ENCODE measurements at places on chromosomes 16 and 17.

DNA sequence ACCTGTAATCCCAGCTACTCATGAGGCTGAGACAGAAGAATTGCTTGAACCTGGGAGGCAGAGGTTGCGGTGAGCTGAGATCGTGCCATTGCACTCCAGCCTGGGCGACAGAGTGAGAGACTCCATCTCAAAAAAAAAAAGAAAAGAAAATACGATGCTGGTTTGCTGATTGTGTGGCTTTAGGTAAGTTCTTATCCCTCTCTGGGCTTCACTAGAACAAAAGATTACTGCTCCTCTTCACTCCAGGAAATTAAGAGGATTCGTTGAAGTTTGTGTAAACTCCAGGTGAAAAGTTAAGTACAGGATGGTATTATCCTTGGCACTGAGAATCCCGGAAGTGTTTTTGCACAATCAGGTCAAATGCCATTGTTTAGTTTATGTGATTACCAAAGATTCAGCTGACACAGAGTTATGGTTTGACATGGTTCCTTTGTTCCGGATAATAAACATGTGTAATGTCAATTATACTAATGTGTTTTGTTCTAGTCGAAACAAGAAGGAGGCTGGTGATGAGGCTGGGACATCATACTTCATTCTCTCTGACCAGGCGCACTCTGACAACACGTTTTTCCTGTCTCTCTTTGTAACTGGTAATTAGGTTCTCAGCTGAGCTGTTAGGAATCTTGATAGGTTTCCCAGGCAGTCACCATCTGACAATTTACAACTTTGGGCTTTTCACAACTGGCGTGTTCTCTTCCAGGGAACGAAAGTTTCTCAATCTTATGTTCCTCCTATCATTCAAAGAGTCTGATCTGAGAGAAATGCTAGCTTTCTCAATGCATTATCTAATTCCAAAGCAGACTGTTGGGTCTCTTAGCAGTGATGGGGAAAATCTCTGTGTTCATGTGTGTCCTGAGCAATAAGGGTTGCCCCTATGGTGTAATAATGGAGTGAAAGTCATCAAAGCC is 10.8 kb upstream of the TAOK1 start:
- DNase-seq = peak; percentile 19

- DNase-seq = no peak
These were observed 20.5 kb upstream of the SPACA3 start for GRCh38 chr17:32971171-32971570.

GRCh38 chr16:75218256-75219076 is at the start of gene CTRB1:
TSS of gene CTRB1 (plus strand) at chr16:75218988. CDS start at chr16:75219008, 20 bp downstream.
- no peak for DNase-seq

- no peak for DNase-seq
These were observed 44.9 kb downstream of the ABCA5 start for GRCh38 chr17:69282002-69282401.

DNA sequence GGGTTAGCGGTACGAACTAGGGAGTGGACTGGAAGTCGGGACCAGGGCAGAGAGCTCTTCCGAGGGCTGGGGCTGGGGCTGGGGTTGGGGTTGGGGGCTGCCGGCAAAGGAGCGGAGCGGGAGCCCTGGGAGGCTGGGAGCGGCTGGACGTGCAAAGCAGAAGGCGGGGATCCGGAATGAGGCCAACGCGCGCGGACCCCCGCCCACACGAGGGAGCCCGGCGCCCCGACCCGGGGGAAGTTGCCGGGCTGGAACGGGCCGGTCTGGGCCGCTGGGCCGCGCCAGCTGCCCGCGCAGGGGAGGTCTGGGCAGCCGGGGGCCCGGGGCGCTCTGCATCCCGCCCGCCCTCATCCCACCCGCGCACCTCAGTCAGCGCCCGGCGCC is 323 bp downstream of the ST3GAL2 start:
- no peak for DNase-seq

- DNase-seq = no peak
These were observed 1.6 kb upstream of the IGFALS start for GRCh38 chr16:1794908-1795666.

DNA sequence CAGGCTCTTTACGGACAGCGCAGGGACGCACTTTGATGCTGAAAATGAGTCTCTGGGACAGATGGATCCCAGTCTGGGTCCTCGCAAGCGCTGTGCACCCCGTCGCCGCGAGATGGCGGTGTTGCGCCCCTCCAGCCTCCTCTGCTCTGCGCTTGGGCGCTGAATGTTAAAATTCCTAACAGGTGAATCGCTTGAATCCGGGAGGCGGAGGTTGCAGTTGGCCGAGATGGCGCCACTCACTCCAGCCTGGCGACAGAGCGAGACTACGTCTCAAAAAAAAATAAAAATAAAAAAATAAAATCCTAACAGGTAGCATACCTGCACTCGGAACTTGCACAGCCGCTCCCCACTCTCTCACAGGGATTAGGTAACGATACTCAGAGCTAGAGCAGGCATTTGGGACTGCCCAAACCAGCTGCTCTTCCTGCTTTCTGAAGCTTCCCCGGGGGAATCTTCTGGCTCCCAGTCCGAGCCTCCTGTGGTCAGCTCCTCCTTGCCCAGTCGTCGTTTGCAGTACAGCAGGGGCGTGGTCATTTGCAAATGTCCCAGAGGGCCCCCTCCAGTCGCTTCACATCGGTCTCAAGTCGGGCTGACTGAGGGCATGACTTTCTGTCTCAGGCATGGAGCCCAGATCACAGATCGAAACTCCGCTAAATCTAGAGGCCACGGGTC is 26.2 kb upstream of the OSGIN1 start:
- DNase-seq = peak; percentile 50

DNA sequence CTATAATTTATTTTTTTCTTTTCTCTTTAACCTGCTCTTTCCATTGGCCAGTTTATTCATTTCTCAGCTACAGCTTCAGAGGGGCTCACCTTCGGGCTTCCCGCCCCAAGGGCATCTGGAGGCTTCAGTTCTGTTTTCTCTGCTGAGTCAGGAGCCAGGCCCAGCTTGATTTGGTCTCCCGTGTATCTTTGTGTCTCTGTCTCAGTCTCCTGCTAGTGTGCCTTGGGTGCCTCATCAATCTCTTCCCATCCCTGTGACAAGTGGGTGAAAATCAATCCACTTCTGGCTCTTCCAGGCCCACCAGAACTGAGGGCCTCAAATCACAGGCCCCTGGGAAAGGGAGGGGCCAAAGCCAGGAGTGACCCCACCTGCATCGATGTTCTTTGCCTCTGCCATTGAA is 72.1 kb downstream of the CCDC182 start:
- DNase-seq = no peak

DNA sequence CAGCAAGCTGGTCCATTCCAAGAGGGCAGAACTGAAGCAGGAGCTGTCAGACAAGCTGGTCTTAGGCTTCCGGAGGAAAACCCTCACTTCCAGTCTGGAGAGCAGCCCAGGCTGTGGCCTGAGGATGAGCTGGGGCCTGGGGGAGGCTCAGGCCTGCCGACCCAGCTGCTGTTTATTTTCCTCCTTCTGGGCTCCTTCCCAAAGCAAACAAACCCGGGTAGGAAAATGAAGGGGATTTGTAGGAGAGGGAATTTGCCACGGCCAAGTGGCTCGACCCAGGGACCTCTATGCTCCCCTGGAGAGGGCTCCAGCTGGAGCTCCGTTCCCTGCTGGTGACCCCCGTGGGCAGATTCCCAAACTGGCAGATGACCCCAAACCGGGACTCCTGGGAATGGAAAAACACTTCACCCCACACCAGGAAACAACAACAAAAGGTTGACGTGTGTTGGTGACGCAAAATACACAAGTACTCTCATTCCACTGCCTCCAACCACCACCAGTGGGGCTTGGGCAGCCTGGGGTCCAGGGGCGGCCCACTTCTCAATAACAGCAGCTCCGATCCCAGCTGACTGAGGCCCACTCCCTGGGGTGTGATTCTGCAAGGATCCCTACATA is 8.8 kb downstream of the JUP start:
- DNase-seq = no peak

GRCh38 chr16:11258553-11259492 is 2.8 kb upstream of the SOCS1 start:
- no peak for DNase-seq

- DNase-seq = no peak
These were observed 13.5 kb downstream of the ANKRD11 start for GRCh38 chr16:89476811-89477261.

- DNase-seq = no peak
These were observed 31.0 kb downstream of the WNT3 start for GRCh38 chr17:46787478-46787877.

- peak; percentile 25 for DNase-seq
These were observed 890 bp downstream of the TOB1 start for GRCh38 chr17:50865060-50865867.

DNA sequence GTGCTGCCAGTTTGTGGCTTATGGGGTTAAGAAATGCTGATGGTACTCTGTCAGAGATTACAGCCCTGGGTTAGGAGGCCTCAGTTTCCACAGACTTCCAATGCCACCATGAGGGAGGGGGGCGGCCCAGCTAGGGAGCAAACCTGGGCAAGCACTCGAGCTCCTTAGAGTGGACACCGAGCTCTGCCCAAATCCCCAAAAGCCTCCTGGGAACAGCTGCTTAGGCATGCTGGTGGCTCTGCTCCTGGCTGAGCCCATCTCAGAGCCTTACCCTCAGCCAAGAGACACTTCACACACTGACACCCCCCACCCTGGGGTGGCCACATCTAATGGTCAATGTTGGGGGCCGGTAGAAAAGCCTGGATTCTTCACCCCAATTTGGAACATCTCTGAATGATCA is 66.1 kb downstream of the C16orf78 start:
- no peak for DNase-seq

Measured in inflammatory macrophage (primary cell).